ENCODE measurements at places on chromosomes 3 and 15. TPM values are rescaled to one million over a fixed set of nuclear protein-coding genes. Genes with fewer than 3 reads are reported as not detected.
A peak's percentile ranks its signal among the peaks of the same experiment; 100 is the strongest.

HTR3E gene
- not detected for total RNA-seq

LRRC2 gene
- 7.1 TPM for total RNA-seq

BCL6 gene
- total RNA-seq: 5.9 TPM

C3orf80 gene
- 3.0 TPM for total RNA-seq

DNA sequence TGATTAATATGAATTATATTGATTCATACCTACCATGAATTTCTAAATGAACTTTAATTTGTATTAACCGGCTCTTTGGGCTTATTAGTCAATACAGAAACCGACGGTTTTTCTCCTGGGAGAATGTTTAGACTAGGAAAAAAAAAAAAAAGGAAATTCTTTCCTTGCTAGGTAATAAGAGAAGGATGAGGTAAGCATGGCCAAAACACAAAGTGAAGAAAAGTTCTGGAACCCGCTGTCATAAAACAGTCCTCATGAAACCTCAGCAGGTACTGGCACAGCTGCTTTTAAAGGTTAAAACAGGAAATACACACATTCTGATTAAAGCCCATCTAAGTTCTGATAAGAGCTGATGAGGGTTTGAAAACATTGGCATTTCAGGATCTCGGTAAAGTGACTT, 30.8 kb upstream of the PSTPIP1 start:
- DNase-seq: no peak

DNA sequence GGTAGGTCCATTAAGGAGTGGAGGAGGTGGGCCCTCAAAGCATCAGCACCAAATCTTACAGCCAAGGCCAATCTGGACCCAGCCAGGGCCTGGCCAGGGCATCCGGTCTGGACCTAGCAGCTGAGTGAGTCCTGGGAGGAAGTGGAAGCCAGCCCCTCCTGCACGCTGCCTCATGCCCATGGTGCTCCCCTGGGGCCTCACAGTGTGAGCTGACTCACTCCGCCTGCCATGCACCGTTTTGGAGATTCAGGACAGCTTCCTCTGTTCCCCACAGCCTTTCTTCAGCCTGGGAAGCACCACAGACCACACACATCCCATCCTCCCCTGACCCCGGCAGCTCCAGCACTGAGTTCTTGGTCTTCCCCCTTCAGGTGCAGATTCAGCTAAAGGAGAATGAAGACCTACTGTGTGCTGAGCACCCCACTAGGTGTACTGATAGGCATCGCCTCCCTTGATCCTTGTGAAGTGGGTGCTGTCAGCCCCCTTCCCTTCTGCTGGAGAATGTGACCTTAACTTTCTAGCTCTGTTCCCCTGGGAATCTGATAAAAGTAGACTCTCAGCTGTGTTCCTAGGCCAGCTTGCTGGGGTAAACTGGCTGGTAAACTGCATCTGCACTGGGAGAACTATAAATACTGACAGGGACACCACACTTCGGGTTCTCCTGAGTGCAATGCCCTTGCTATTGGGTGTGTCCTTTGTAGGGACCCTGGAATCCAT, 36.8 kb upstream of the SEC13 start:
- DNase-seq: no peak

GRCh38 chr3:171851660-171852058, 8.5 kb downstream of the TMEM212 start:
- no peak for DNase-seq

- DNase-seq: no peak
Observed at GRCh38 chr3:163971861-163972260, 1106.4 kb downstream of the SI start.

DNA sequence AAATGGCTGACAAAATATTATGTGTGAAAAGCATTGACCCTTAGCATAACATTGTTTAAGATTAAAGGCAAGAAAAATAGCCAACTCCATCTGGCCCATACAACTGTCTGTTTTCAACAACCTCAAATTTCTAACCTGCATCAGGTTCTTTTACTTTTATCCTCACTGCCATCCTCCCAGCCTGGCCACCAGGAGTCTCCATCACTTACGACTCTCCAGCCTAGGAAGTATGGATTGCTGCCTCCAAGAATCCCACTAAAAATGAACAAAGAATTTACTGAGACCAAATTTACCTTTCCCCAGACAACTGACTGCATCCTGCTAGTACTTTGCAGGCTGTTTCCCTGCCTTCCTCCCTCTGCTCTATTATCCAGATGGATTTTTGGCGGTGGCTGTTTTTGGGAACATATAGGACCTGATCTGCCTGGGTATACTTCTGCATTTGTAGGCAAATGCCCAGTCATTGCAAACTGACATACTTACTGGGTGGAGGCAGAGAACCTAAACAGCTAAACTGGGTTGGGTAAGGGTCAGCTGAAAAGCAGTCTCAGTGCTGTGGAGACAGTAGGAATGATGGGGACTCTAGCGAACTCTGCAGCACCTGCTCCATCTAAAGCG, 144.2 kb downstream of the GHSR start:
- DNase-seq: peak; percentile 45

GRCh38 chr3:60434950-60435349, 816.3 kb downstream of the FHIT start:
- no peak for DNase-seq

GRCh38 chr3:43907508-43907858, 216.7 kb downstream of the ABHD5 start:
- DNase-seq: no peak

DNA sequence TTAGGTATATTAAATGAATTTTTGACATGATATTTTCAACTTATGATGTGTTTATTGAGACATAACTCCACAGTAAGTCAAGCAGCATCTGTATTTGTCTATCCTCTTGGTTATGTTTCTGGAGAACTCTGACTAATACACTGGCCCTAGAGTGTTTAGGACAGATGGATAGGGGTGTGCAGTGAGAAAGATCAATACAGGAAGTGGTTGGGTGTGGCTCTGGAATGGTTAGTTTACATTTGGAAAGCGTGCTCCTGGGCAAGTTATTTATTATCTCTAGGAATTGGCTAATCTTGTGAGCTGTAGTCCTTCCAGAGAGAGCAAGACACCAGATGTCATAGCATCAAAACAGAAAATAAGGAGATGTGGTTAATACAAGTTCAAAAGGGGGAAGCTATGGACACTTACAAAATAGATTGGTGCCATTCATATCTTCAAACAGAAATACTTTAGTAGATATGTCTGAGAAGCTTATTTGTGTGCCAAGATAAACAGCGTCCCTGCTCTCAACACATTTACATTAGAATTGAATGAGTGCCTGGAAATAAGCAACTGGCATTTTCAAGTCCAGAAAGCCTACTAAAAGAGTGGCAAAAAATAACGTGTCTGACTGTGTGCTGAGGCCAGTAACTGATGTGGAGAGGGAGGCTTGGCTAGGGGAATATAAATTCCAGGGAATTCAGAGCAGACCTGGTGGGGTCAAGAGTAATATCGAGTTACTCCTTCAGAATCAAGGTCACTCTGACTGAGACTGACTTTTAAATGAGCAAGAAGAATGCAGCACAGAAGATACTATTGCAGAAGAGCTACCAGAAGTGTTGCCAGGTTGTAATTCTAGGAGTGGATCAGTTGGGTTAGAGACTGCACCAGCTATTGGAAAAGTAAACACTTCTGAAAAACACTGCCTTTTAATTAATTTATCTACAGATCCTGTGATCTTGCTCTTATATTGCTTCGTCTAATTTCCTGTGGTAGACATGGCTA, 33.4 kb upstream of the PLAAT1 start:
- no peak for DNase-seq

DNA sequence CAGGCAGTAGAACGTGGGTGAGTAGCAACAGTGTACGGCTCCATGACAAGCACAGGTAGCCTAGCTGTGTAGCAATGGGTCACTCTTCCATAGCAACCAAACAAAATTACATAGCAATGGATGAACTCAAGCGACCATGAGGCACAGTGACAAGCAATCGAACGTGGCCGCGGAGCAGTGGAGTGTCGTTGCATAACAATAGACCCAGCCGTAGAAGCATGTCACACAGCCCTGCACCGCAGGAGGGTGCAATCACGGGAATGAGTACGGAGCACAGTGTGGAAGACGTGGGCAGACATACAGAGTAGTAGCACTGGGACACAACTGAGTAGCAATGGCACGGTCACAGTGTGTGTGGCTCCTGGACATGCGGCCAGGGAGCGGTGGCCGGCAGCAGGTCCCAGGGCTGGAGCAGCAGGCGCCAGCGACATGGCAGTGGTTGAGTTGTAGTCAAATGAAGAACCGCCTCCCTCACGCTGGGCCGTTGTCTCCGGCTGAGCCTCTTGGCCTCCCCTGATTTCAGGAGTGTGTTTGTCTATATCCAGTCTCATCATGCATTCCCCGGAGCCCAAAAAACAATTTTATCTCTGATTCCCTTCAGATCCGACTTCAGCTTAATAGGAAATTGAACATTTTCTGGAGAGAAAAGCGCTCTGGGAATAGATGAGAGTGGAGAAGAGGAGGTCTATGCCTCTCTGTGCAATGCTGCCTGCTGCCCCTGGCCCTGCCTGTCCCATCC, 64.1 kb downstream of the CCDC33 start:
- DNase-seq: peak; percentile 68

DNA sequence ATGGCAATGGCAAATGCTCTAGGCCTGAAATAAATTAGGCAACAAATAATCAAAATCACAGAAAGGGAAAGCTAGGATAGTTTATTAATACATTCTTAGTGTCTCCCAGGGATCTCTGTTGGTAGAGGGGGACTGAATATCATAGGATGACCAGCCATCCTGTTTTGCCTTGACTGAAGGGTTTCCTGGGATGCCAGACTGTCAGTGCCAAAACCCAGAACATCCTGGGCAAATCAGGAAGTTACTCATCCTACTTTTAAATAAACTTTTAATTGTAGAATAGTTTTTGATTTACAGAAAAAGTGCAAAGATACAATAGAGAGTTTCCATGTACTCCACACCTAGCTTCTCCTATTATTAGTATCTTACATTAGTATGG, 21.8 kb upstream of the SIAH2 start:
- no peak for DNase-seq

DNA sequence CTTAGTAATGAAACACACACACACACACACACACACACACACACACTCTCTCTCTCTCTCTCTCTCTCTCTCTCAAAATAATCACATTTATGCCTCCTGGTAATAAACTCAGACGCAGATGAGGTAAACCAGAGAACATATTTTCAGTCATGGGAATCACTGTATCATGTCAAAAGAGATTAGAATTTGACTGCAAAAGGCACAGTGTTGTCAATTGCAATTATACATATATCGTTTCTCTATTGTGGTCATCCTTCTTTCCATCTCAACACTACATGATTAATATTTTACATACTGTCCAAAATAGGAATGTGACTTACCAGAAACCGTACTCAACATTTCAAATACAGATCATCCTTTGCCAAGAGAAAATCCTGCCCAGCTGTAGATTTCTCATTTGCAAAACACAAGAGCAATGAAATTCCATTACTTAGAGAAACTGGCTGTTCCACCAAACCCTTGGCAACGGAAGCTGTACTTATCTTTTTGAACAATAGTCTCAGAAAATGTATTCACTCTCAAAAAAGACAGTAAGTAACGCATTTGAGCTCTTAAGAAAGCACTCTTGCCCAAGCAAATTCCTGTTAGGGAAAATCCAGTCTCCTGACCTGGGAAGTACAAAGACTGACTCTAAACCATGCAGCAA, 24.3 kb downstream of the PDZRN3 start:
- DNase-seq: no peak

DNA sequence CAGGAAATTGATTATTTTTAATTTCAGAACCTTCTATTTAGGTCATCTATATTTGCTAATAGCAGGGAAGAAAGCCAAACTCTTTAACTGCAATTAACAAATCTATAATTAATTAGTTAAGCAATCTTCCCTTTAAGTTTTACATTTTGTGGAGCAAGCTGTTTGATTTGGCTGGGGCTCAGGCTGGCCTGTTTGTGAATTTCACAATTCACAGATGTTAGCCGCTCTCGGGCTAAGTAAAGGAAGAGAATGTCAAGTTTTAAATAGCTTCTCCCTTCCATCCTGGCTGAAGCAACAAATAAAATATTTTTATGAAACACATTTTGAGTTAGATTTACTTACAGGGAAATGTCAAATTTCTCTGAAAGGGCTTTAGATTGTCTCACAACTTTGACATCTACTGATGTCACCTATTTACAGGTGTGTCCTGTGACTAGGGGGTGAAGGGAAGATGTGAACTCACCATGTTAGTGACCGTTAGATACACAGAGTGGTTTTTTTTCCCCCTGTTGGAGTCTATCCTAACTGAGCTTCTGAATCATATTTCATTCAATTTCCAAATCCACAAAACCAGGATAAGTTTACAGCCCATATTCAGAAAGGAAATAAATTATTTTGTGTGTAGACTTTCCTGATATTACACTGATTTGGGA, 1.3 kb upstream of the TP63 start:
- DNase-seq: no peak

- no peak for DNase-seq
Observed at GRCh38 chr15:97547381-97547780, 413.1 kb upstream of the ARRDC4 start.

GRCh38 chr15:49187549-49188245, 17.6 kb downstream of the GALK2 start:
- no peak for DNase-seq

DNA sequence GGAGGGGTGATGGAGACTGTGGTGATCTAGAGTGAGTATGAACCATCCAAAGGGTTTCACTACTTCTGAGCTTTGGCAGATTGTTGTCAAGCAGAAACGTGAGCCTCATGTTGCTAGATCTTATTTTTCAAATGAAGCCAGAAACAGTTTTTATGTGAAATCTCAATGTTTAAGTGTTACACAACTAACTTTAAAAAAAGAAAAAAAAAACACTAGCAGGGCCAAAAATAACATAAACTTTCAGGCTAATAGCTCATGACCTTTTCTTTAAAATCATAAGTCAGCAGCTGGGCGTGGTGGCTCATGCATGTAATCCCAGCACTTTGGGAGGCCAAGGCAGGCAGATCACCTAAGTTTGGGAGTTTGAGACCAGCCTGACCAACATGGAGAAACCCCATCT, 2.1 kb upstream of the HTR3D start:
- no peak for DNase-seq

DNA sequence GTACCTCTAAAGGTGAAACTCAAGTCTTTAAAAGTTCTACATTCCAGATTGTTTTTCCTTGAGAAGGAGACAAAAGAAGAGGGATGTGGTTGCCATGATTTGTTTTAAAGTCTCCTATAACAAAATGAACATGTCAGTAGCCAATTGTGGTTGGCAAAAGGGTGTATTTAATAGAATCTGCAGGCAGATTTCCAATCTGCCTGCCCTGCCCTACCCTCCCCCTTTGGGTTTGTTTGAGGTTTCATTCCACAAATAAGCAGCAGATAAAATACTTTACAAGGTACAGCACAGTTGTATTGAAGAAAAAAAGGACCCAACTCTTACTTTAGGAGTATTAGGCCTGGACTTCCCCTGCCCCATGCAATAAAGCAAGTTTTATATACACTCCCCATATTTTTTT, 59.5 kb downstream of the MLH1 start:
- DNase-seq: no peak

- no peak for DNase-seq
Observed at GRCh38 chr3:155646669-155647068, 98.2 kb downstream of the PLCH1 start.
